ENCODE measurements at places on chromosomes 12 and 14. TPM values are rescaled to one million over a fixed set of nuclear protein-coding genes. Genes with fewer than 3 reads are reported as not detected.
A peak's percentile ranks its signal among the peaks of the same experiment; 100 is the strongest.

Gene SERPINA12
- not detected for total RNA-seq

Gene C14orf39
- total RNA-seq: 0.18 TPM

Gene SELPLG
- 1.5 TPM for total RNA-seq

Gene CCND2
- 57.6 TPM for total RNA-seq

Gene PLEKHG7
- total RNA-seq: not detected

Gene ACSM4
- total RNA-seq: not detected

Gene TMEM63C
- total RNA-seq: 1.9 TPM

Gene FAM181A
- total RNA-seq: not detected

GRCh38 chr14:70077720-70078119 lies 111.0 kb downstream of the SLC8A3 start:
- no peak for DNase-seq

DNA sequence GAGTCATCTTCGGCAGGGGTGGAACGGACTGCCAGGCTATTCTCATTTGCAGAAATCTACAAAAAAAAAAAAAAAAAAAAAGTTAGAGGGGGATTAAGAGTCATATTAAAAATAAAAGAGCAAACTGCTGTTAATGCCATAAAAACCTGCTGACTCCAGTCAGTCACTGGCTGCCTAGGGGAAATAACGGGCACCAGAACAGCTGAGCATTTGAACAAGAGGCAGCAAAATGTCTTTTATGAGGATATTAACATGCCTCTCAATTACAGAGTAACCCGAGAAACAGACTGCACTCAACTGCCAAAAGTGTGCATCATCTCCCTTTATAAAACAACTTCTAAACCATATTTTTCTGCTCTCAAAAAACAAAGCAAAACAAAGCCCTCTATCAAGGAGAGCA lies 28.7 kb upstream of the CERS5 start:
- no peak for DNase-seq

- no peak for DNase-seq
Measured at GRCh38 chr12:85985996-85986395, 111.9 kb downstream of the NTS start.

DNA sequence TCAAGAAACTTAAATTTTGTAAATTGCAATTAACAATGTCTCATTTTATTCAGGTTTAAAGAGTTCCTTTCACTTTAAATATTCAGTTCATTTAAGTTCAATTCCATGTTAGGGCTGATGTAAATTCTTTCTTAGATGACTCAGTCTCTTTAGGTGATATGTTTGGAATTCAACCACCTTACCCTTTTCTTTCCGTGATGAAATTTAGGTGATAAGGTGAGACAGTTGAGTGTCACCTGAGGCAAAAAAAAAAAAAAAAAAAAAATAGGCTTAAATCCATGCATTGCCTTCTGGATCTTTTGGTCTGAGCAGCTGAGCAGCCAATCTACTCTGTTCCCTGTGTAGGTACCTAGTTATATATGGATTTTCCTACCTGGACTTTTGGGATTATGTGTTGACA lies 299.5 kb downstream of the DAD1 start:
- DNase-seq: no peak

GRCh38 chr14:74289801-74290200 lies 12.9 kb downstream of the ABCD4 start:
- no peak for DNase-seq

DNA sequence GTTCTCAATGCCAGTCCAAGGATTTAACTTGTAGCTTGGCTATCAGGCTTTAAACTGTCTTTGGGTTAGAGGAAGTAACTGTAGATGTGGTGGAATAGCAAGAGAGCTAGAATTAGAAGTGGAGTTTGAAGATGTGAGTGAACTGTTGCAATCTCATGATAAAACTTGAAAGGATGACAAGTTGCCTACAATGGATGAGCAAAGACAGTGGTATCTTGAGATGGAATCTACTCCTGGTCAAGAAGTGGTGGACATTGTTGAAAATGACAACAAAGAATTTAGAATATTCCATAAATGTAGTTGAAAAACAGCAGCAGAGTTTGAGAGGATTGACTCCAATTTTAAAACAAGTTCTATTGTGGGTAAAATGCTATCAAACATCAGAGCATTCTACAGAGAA lies 199.0 kb downstream of the DUSP6 start:
- peak; percentile 48 for DNase-seq

GRCh38 chr14:90811641-90812040 lies 4.6 kb downstream of the TTC7B start:
- no peak for DNase-seq

DNA sequence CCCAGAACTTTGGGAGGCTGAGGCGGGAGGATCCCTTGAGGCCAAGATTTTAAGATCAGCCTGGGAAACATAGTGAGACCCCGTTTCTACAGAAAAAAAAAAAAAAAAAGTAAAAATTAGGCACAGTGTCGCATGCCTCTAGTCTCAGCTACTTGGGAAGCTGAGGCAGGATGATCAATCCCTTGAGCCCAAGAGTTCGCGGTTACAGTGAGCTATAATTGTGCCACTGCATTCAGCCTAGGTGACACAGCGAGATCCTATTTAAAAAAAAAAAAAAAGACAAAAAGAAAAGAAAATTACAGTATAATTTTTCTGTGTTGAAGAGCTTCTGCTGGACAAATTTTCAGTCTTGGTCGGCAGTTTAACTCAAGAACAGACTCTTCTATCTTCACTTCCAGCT lies 133.9 kb upstream of the FGD4 start:
- DNase-seq: no peak

DNA sequence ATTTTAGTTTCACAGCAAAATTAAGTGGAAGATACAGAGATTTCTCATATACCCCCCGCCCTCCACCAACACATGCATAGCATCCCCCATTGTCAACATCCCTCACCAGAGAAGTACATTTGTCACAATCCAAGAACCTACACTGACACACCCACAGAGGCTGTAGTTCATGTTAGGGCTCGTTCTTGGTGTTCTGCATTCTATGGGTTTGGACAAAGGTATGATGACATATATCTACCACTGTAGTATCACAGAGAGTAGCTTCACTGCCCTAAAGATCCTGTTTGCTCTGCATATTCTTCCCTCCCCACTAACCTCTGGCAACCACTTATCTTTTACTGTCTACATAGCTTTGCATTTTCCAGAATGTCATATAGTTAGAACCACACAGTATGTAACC lies 444.6 kb upstream of the DCN start:
- DNase-seq: no peak

DNA sequence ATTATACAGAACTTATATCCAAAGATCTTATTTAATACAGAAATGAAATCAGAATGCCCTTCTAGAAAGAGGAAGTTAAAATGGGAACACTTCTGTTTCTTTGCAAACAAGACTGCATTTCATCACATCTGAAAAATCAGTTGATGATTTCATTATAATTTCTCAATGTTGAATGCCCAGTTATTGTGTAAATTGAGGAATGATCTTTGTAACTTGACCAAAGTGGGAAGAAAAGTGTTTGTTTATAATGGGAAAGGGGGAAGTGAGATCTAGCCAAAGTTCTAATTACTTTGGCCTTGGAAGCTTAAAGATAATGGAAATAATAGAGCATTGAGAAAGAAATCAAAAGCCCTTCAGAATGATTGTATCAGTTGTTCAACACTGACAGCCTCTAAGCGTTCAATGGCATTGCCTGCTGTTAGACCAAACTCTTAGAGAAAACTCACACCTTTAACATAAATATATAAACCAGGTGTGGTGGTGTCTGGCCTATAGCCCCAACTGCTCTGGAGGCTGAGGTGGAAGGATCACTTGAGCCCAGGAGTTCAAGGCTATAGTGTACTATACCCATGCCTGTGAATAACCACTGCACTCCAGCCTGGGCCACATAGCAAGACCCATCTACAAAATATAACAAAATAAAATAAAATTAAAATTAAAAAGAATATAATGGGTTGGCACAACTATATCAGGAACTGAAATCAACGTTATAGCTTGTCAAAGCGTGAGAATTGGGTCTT lies 9.9 kb upstream of the LYZ start:
- no peak for DNase-seq

DNA sequence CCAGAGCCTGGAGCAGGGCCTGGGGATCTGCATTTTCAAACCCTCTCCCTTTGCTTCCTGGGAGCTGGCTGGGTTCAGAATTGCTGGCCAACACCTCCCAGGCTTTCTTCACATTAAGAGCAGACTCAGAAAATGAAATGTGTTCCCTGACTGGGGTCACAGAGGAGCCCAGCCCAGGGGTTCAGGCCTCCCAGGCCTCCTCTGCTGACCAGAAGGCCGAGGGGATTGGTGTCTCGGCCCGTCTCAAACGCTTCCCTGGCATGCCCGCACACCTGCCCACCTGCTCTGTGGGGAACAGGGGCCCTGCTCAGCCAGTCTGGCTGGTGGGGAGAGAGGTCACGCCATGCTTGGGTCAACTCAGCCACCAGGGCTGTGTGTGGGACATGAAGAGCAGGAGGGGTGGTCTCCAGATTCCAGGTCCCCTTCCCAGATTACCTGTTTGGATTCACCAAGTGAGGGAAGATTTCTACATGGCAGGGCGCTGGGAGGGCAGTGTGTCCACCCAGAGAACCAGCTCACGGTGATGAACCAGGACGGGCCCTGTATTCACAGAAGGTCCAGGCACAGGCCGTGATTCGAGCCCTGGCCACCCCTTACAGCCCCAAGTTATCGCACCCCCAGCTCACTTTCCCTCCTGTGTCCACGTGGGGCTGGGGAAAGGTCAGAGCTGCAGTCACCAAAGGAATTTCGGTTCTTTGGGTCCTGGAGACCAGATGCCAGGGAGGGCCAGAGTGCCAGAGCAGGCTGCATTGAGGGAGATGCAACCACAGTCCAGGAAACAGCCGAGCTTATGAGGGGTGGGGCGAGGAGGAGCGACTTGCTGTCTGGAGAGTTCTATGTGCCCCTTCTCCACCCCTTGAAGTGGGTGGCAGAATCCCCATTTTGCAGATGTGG lies 55.2 kb upstream of the RIN3 start:
- no peak for DNase-seq

DNA sequence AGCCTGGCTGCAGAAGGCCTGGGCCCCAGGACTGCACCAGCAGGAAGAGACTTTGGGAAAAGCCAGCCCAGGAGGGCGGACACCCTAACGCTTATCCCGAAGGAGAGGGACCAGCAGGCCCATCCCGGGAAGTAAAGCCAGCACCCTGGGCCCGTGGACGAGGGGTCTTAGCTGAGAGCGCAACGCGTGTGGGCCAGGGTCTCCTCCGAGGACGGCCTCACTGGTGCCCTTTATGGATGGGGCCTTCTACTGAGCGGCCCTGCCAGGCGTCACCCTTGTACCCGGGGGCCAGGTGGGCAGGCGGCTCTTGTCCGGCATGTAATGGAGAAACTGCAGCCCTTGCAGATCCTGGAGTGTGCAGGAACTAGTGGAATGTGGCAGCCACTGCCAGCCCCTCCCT lies 14.1 kb downstream of the TEDC1 start:
- no peak for DNase-seq

DNA sequence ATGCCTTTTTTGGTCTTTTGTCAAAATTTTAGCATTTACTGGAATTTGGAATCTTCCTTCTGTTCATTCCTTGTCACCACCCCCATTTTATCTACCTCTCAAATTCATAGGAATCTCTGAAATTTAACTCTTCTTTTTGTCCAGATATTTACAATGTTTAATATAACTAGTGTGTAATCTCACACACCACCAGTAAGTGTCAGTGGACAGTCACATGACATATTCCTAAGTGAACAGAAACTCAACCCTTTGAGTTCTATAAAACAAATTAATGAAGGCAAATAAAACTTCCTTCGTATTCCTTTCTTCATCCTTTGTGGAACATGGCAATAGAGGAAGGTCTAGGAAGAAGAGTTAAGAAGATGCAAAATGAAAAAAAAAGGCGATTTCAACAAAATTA lies 26.6 kb downstream of the ATF7 start:
- DNase-seq: no peak

DNA sequence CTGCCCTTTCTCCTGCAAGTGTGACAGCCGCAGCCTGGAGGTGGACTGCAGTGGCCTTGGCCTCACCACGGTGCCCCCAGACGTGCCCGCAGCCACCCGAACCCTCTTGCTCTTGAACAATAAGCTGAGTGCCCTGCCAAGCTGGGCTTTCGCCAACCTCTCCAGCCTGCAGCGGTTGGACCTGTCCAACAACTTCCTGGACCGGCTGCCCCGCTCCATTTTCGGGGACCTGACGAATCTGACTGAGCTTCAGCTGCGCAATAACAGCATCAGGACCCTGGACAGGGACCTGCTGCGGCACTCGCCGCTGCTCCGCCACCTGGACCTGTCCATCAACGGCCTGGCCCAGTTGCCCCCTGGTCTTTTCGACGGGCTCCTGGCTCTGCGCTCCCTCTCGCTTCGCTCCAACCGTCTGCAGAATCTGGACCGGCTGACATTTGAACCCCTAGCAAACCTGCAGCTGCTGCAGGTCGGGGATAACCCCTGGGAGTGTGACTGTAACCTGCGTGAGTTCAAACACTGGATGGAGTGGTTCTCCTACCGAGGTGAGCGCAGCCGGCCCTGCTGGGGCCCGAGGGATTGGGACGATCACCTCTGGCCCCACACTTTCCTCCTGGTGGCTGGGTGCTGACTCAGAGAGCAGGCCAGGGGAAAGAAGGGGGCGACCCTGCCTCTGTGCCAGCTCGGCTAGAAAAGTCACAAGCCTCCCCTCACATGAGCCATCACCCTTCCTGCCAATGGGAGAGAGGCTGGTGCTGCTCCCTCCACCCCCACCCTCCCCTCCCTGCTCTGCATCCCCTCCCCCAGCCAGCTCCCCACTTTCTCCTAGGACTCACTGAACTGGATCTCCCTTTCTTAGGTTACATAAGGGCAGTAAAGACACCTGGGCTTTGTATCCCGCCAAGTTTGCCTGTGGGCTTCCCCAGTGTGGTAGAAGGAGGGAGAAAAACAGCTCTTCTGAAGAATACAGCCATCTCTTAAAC lies 10.9 kb downstream of the LRTM2 start:
- DNase-seq: peak; percentile 63

GRCh38 chr14:104518659-104519350 lies 60.8 kb upstream of the C14orf180 start:
- DNase-seq: no peak

- DNase-seq: no peak
Measured at GRCh38 chr14:70398706-70399431, 18.0 kb downstream of the SYNJ2BP start.

- no peak for DNase-seq
Measured at GRCh38 chr12:43550831-43551271, 1.2 kb downstream of the ADAMTS20 start.

- DNase-seq: peak; percentile 98
Measured at GRCh38 chr12:8681129-8681884, 16.5 kb upstream of the RIMKLB start.

DNA sequence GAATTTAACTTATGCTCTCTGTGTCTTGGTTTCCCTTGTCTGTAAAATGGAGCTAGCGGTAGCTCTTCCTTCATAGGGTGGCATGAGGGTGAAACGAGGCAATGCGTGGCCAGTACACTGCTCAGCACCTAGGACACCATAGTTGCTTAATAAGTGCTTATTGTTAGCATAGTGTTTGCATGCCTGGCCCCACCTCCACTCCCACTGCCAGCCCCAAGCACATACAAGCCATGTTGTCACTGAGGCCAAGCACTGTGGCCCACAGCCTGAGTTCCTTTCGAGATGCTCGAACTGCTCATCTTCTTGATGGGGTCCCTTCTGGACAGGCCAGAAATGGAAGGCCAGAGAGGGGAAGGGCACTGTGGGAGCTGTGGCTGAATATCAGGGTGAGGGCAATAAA lies 839 bp downstream of the FICD start:
- DNase-seq: peak; percentile 9

Data from fibroblast of the aortic adventitia (primary cell).